ENCODE measurements at places on chromosomes 2 and 18. TPM values are rescaled to one million over a fixed set of nuclear protein-coding genes. Genes with fewer than 3 reads are reported as not detected.

GRCh38 chr18:5969989-5970403, 74.7 kb upstream of the TMEM200C start:
- DNase-seq, result no peak
- no peak overlapping the region for H3K4me3 ChIP-seq
- H3K36me3 ChIP-seq, result no peaks in the 10 kb centered on the region
- no peaks in the 10 kb centered on the region for H3K27me3 ChIP-seq
- no peak overlapping the region for H3K27ac ChIP-seq

DNA sequence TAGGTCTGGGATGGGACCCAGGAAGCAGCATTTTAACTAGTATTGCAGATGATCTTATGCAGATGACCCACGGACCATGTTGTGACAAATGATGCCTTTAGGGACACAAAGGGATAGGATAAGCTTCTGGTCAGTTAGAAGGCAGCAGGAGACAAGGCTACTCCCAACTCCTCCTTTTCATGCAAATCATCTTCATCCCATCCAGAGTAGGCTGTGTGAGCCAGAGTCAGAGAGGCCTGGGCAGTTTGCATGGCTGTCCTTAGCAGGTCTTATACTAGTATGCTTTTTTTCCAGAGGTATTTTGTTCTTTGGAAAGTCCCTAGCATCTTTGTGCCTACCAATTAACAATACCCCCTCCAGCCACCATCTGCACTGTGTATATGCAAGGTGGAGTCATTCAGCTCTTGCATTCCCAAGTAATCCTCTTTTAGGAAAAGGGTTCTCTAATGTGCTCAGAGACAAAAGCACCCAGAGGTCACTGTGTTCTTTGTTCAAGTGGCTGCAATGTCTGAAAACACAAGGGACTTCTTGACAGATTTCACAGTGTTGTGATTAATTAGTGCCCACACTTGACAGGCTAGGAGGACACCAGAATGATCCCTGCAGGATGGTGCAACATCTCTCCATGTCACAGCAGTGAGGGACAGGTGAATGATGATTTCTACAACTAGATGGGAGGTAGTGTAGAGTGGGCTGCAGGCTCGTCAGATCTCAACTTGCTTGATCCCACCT, 225.8 kb downstream of the NCKAP5 start:
- H3K27ac ChIP-seq, result no peak overlapping the region
- no peaks in the 10 kb centered on the region for H3K4me1 ChIP-seq
- H3K36me3 ChIP-seq, result no peaks in the 10 kb centered on the region
- H3K27me3 ChIP-seq, result no peaks in the 10 kb centered on the region
- no peak for DNase-seq

- H3K27me3 ChIP-seq, result no peaks in the 10 kb centered on the region
- no peak overlapping the region for H3K4me3 ChIP-seq
- H3K4me1 ChIP-seq, result no peaks in the 10 kb centered on the region
- H3K36me3 ChIP-seq, result no peaks in the 10 kb centered on the region
- DNase-seq, result no peak
- no peak overlapping the region for H3K27ac ChIP-seq
These were observed 57.5 kb downstream of the DTNA start for GRCh38 chr18:34767601-34768027.

DNA sequence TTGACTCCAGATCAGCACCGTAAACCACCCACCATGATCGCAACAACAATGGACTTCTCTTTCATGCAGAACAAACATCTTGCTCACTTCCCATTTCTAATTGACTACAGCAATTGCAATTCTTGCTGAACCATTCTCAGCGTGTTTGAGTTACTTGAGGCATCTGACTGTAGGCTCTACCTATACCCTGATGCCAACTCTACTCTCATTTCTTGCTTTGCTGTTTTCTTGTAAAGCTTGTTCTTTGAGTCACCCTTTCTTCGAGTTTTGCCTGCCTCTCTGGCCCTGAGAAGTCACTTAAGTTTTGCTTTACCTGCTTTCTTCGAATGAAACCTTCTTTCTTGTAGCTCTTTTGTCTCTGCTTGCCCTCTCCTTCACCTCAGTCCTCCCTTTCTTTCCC, 160.5 kb upstream of the RND3 start:
- H3K36me3 ChIP-seq, result no peaks in the 10 kb centered on the region
- H3K27me3 ChIP-seq, result no peaks in the 10 kb centered on the region
- no peak overlapping the region for H3K4me3 ChIP-seq
- no peaks in the 10 kb centered on the region for H3K4me1 ChIP-seq

DNA sequence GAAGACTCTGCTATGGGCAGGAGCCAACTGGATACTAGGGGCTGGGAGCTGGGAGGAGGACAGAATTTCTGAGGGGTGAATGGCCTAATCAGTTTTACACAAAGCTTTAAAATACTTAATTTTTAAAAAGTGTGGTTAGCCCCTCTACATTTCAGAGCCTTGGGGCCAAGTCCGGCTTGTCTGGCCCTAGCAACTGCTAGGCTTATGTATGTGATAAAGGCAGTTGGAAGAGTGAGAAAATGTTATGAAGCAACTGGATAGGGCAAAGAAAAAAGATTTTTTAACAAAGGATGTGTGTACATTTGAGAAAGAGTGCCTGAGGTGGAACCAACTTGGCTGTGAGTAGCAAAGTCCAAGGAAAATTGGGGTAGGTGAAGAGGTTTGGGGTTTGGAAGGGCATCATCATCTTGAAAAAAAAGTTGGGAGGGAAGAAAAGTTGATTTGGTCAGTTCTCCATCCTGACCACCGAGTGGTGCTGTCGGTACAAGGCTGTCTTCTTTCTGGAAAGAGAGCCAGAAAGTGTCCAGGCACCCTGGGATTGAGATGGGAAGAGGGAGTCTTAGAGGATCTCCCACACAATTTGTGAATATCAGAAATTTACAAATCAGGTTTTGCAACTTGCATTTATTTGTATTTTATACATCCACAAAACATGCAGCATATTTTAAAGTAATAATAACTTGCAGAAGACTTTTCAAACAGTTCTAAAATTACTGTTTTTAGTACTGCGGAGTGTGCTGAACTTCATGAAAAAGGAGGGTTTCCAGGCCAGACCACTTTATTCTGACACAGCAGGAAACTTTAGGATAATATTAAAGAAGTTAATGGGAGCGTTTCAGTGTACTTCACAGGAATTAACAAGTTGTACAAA, 10.5 kb upstream of the CDK15 start:
- H3K4me3 ChIP-seq, result no peak overlapping the region
- no peaks in the 10 kb centered on the region for H3K4me1 ChIP-seq
- no peaks in the 10 kb centered on the region for H3K27me3 ChIP-seq
- DNase-seq, result no peak
- H3K27ac ChIP-seq, result no peak overlapping the region

GRCh38 chr2:145685383-145686050, 1165.6 kb upstream of the ZEB2 start:
- H3K27ac ChIP-seq, result no peak overlapping the region
- peaks cover 12% of the 10 kb centered on the region for H3K4me1 ChIP-seq
- no peak for DNase-seq

DNA sequence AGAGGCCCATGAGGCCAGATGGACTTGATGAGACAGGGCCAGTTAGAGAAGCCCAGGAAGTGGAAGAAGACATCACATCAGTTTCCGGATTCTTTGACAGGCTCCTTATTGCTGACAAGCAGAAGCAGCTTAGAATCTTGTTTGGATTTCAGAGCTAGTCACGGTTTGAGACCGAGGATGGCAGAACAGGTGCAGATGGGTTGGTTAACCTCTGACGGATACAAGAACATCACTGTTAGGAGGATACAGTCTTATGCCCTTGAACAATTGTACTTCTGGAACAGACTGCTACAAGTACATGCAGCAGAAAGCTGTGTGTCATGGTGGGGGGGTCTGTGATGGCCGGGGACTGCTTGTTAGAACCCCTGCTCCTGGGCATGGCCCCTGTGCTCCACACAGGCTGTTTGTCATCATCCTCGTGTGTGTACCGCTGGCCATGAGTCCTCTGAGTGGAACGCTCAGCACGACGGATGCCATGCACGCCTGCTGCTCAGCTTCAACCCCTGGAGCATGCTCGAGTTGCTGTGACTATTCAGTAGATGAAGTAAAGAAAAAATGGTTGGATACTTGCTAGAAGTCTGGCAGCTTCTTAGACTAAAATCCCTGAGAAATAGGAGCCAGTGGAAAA, 217.7 kb downstream of the SH3RF3 start:
- H3K27me3 ChIP-seq, result no peaks in the 10 kb centered on the region
- peaks cover 10% of the 10 kb centered on the region for H3K4me1 ChIP-seq
- H3K36me3 ChIP-seq, result no peaks in the 10 kb centered on the region
- no peak for DNase-seq
- H3K4me3 ChIP-seq, result no peak overlapping the region

- H3K4me3 ChIP-seq, result no peak overlapping the region
- no peaks in the 10 kb centered on the region for H3K4me1 ChIP-seq
- H3K36me3 ChIP-seq, result no peaks in the 10 kb centered on the region
- no peak overlapping the region for H3K27ac ChIP-seq
- DNase-seq, result no peak
- H3K27me3 ChIP-seq, result no peaks in the 10 kb centered on the region
These were observed 274.8 kb downstream of the SS18 start for GRCh38 chr18:25815659-25816058.

GRCh38 chr2:28336264-28336980, 56.2 kb upstream of the FOSL2 start:
- no peak overlapping the region for H3K27ac ChIP-seq
- H3K4me3 ChIP-seq, result no peak overlapping the region
- no peaks in the 10 kb centered on the region for H3K36me3 ChIP-seq
- no peaks in the 10 kb centered on the region for H3K4me1 ChIP-seq
- no peak for DNase-seq
- H3K27me3 ChIP-seq, result no peaks in the 10 kb centered on the region

- no peaks in the 10 kb centered on the region for H3K4me1 ChIP-seq
- no peaks in the 10 kb centered on the region for H3K27me3 ChIP-seq
- no peak overlapping the region for H3K4me3 ChIP-seq
These were observed 294.9 kb upstream of the STON1 start for GRCh38 chr2:48235076-48235475.

GRCh38 chr2:77001895-77002294, 520.3 kb downstream of the LRRTM4 start:
- H3K4me3 ChIP-seq, result no peak overlapping the region
- no peak for DNase-seq
- H3K4me1 ChIP-seq, result no peaks in the 10 kb centered on the region
- no peak overlapping the region for H3K27ac ChIP-seq

DNA sequence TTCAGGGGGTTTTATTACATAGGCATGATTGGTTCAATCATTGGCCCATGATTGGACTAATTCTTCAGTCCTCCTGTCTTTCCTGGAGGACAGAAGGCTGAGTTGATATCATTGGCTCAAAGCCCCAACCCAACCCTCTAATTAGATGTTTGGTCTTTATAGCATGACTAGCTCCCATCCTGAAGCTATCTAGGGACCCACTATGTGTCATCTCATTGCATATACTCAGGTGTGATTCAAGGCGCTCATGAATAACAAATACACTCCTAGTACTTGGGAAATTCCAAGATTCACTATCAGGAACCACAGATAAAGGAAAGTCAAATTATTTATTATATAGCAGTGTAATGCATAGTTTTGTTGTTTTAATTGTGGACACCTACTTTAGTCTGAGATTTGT, 24.9 kb upstream of the NBEAL1 start:
- no peak for DNase-seq
- no peak overlapping the region for H3K4me3 ChIP-seq
- H3K36me3 ChIP-seq, result no peaks in the 10 kb centered on the region
- H3K4me1 ChIP-seq, result no peaks in the 10 kb centered on the region

DNA sequence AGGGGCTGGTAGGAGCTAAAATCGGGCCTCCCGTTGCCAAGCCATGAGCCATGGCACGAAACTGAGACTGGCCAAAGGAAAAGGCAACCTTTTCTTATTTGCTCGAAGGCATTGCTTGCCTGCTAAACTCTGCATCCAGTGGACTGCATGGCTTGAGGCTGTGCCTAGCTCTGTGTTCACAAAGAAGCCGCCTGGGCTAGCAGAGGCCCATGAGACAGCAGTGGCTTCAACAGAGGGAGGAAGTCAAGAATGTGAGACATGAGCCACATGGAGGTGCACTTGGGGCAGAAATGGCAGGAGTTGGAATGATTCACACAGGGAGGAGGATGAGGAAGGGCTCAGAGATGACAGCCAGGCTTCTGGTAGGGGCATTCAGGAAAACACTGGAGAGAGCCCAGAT, 33.5 kb downstream of the TPRKB start:
- no peaks in the 10 kb centered on the region for H3K27me3 ChIP-seq
- no peak for DNase-seq
- peaks cover 13% of the 10 kb centered on the region for H3K4me1 ChIP-seq
- no peak overlapping the region for H3K27ac ChIP-seq

DNA sequence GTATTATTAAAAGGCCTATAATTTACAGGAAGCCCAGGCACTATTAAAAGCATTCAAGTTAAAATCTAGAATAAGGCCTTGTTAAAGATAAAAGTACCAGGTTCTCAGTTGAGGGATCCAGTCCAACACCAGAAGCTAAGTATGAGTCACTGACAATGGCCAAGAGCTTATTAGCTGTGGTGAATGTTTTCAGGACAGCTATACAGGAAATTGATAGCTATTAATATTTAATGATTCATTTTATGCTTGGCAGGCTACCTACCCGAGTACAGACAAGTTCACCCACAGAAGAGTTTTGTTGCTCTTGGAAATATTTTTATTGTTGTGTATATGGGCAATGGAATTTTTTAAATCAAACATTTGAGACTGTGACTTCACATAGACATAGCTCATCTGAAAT, 729.6 kb upstream of the ZNF804A start:
- H3K4me3 ChIP-seq, result no peak overlapping the region
- H3K27me3 ChIP-seq, result no peaks in the 10 kb centered on the region
- no peak for DNase-seq
- no peak overlapping the region for H3K27ac ChIP-seq
- no peaks in the 10 kb centered on the region for H3K36me3 ChIP-seq
- no peaks in the 10 kb centered on the region for H3K4me1 ChIP-seq

GRCh38 chr2:236298924-236299475, 34.8 kb upstream of the ASB18 start:
- no peak for DNase-seq
- no peaks in the 10 kb centered on the region for H3K4me1 ChIP-seq
- no peak overlapping the region for H3K4me3 ChIP-seq
- no peak overlapping the region for H3K27ac ChIP-seq
- H3K27me3 ChIP-seq, result no peaks in the 10 kb centered on the region
- H3K36me3 ChIP-seq, result no peaks in the 10 kb centered on the region

- DNase-seq, result peak; percentile 48
- H3K4me3 ChIP-seq, result no peak overlapping the region
- no peaks in the 10 kb centered on the region for H3K27me3 ChIP-seq
- H3K27ac ChIP-seq, result peak overlapping the region; percentile 73
These were observed 72.2 kb downstream of the MAP2 start for GRCh38 chr2:209495855-209496585.

The C2orf80 gene
- not detected for total RNA-seq

The MLPH gene
- total RNA-seq, result 244 TPM

The SCYGR4 gene
- total RNA-seq, result not detected

The MATN3 gene
- 9.1 TPM for total RNA-seq

The DOCK10 gene
- 47.4 TPM for total RNA-seq

Measured in left lung (tissue), 14 donors.